Neural cell (in vitro differentiated cells): ENCODE measurements at places on chromosomes 11 and 22. TPM values are rescaled to one million over a fixed set of nuclear protein-coding genes. Genes with fewer than 3 reads are reported as not detected.

Gene HBG2
- 1.2 TPM in 1 of 2 replicates, not detected in the other for polyA plus RNA-seq

Gene NNMT
- polyA plus RNA-seq: not detected in 2 replicates

Gene EIF3D
- 114 and 133 TPM in 2 replicates for polyA plus RNA-seq

Gene KRTAP5-2
- not detected in 2 replicates for polyA plus RNA-seq

Gene MUC5AC
- polyA plus RNA-seq: not detected in 2 replicates

Gene EHBP1L1
- polyA plus RNA-seq: 18.3 and 19.8 TPM in 2 replicates

Gene AASDHPPT
- polyA plus RNA-seq: 275 and 322 TPM in 2 replicates

Gene DTX4
- polyA plus RNA-seq: 31.4 and 37.7 TPM in 2 replicates

Gene OR51B2
- not detected in 2 replicates for polyA plus RNA-seq

Gene CHADL
- polyA plus RNA-seq: 0.22 TPM in 1 of 2 replicates, not detected in the other

Gene PATZ1
- 33.5 and 35.8 TPM in 2 replicates for polyA plus RNA-seq

Gene SLC22A8
- polyA plus RNA-seq: not detected in 2 replicates

Gene GDPD4
- not detected in 2 replicates for polyA plus RNA-seq

Gene CCDC116
- polyA plus RNA-seq: 0.28 and 1.1 TPM in 2 replicates

Gene P4HA3
- not detected in 2 replicates for polyA plus RNA-seq

Gene KCNJ4
- polyA plus RNA-seq: 1.4 and 1.7 TPM in 2 replicates

Gene RGL4
- polyA plus RNA-seq: not detected in 2 replicates

Gene TRIM51
- polyA plus RNA-seq: not detected in 2 replicates

Gene CTR9
- 24.1 and 24.6 TPM in 2 replicates for polyA plus RNA-seq

Gene OR4C45
- polyA plus RNA-seq: not detected in 2 replicates

Gene SLCO2B1
- polyA plus RNA-seq: not detected in 2 replicates

Gene LGALS1
- not detected in 2 replicates for polyA plus RNA-seq

Gene ZNF215
- polyA plus RNA-seq: 0.38 and 2.5 TPM in 2 replicates

Gene ANO9
- polyA plus RNA-seq: not detected in 2 replicates

Gene SCGB1D1
- not detected in 2 replicates for polyA plus RNA-seq

Gene PARVG
- polyA plus RNA-seq: not detected in 2 replicates

Gene TSGA10IP
- polyA plus RNA-seq: 0.34 and 0.53 TPM in 2 replicates

Gene IGLL5
- polyA plus RNA-seq: 0.19 TPM in 1 of 2 replicates, not detected in the other

Gene KRTAP5-10
- 0.62 TPM in 1 of 2 replicates, not detected in the other for polyA plus RNA-seq
